T-helper 17 cell (primary cell): ENCODE measurements at places on chromosomes 4 and X.
A peak's percentile ranks its signal among the peaks of the same experiment; 100 is the strongest.

GRCh38 chrX:108664701-108665100, 71.7 kb downstream of the IRS4 start:
- DNase-seq, result no peak

- peak; percentile 17 for DNase-seq
Measured at GRCh38 chr4:110197529-110198042, 829 bp downstream of the ELOVL6 start.

DNA sequence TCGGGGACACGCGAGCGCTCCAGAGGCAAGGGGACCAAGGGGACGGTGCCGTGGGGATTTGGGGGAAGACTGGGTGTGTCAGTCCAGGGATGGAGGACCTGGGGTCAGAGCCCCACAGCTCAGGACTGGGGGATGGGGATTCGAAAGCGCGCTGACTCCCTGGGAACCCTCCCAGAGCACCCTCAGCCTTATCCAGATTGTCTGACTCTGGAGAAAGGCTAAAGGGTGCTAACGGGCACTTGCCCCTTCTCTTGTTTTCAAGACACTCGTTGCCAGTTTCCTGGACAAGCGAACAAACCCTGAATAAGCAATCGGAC, 1.1 kb downstream of the DOCK11 start:
- no peak for DNase-seq

DNA sequence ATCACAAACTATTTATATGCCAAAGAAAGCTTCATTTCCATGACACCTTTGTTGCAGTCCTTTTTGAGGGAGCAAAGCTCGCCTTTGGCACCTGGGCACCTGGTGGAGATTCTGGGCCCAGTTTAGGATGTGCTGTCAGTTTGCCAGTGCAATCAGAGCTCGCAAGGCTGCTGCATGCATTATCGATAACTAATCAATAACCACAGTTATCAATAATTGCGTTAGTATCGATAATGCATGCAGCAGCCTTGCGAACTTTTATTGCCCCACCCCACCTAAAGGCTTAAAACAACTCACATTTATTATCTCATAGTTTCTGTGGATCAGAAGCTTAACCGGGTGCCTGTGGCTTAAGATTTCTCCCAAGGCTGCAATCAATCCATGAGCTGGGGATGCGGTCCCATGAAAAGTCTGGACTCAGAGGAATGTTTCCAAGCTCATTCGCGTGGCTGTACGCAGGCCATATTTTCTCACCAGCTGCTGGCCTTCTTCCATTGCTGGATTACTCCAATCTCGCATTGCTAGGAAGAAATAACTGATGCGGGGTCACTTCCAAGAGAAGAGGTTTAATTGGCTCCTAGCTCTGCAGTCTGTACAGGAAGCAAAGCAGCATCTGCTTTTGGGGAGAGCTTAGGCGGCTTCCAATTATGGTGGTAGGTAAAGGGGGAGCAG, 6.2 kb upstream of the AFAP1 start:
- DNase-seq, result no peak

GRCh38 chr4:17092736-17093437, 194.4 kb upstream of the LDB2 start:
- no peak for DNase-seq

GRCh38 chrX:21658746-21659145, 616 bp upstream of the KLHL34 start:
- DNase-seq, result no peak

GRCh38 chr4:28432348-28433025, 1571.8 kb downstream of the STIM2 start:
- DNase-seq, result no peak

DNA sequence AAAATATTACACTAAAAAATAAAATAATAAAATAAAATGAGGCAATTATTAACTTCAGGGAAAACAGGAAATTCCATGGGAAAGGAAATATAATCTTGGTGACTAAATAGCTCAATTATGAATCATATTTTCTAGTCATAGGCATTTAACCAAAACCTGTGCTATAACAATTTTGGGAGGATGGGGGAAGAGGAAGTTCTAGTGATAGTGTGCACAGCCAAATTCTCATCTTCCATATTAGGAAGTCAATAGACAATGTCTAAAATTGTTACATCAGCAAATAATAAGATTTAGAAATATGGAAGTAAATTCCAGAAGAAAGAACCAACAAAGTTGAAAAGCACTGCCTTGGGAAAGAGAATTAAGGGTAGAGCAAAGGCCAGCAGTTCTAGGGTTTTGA, 2.8 kb downstream of the AWAT2 start:
- no peak for DNase-seq

- DNase-seq, result no peak
Measured at GRCh38 chr4:92234393-92235176, 69.2 kb upstream of the GRID2 start.

- no peak for DNase-seq
Measured at GRCh38 chr4:101790521-101791181, at the start of gene BANK1. Gene BANK1, plus strand, starts transcription at chr4:101790730. Its CDS starts 151 bp downstream, at chr4:101790881.

DNA sequence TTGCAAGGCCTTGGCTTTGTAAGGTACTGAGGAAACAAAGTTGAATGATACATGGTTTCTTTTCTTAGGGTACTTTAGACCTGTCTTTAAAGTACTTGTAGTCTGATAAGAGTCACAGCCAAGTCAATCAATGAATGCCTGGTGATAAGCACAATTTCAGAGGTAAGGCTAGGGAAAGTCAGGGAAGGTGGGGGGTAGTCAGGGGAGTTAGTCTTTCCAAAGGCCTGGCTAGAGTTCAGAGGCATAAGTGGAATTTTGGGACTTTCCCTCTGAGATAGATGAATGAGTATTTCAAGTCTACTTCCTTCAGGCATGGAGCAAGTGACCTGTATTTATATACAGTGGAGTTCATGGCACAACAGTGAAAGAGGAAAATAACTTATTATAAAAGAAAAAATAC, 78.3 kb downstream of the SLC4A4 start:
- no peak for DNase-seq

DNA sequence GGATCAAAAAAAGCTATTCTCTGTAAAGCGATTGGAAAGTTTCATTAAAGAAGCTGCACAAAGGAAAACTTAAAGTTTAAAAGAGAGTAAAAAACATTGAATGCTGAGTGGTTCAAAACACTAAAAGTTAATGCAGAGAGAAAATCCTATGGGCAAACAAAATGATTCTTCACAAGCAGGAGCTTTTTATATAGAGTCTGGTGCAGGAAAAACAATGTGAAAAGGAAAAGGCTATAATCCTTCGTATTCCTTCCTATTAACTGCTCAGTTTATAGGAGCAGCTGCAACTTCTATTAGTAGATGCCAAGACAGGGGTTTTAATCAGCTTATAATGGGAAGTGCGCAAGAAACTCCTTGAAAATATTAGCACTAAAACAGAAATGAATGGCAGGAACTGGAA, 100.7 kb downstream of the PDGFC start:
- DNase-seq, result no peak

GRCh38 chr4:24574236-24574635, 10.1 kb downstream of the DHX15 start:
- DNase-seq, result no peak

GRCh38 chrX:1231850-1232465, 19.5 kb upstream of the CRLF2 start:
- DNase-seq, result no peak

DNA sequence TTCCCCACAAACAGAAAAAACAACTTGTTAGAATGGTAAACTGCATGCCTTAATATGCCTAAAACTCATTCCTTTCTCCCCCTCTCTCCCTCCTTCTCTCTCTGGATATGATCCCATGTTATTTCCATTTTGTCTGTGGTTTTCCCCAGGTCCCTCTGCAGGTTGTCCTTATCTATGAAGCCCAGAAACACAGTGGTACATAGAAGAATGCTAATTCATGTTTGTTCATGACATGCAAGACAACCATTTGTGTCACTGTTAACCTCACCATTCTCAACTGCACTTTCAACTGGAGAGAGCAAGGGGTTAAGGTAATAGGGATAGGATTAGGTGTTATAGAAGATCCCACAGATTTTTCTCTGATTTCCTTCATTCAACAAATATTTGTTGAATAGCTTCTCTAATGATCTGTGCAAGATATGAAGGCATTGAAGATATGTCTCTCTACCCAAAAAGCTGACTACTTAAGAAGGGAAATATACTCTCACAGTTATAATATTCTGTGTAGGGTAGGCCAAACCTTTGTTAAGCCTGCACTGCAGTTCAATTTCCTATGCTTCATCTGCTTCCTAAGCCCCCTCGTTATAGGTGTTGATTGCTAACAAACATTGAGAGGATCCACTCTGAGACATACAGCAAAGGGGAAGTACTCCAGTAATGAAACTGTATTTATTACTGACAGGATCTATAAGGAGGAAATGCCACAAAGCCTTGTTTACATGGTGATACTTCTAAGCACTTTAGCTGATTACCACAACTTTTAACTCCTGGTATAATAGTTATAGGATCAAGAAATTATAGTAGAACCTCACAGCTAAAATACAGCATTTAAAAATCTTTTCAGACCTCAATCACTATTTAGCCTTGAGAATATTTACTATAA, 96.1 kb downstream of the FRYL start:
- DNase-seq, result no peak

- no peak for DNase-seq
Measured at GRCh38 chr4:8385611-8386010, 54.9 kb downstream of the ACOX3 start.

GRCh38 chr4:72901553-72901952, 168.0 kb downstream of the COX18 start:
- no peak for DNase-seq

GRCh38 chrX:69388526-69388925, 115.6 kb upstream of the NALF2 start:
- no peak for DNase-seq

DNA sequence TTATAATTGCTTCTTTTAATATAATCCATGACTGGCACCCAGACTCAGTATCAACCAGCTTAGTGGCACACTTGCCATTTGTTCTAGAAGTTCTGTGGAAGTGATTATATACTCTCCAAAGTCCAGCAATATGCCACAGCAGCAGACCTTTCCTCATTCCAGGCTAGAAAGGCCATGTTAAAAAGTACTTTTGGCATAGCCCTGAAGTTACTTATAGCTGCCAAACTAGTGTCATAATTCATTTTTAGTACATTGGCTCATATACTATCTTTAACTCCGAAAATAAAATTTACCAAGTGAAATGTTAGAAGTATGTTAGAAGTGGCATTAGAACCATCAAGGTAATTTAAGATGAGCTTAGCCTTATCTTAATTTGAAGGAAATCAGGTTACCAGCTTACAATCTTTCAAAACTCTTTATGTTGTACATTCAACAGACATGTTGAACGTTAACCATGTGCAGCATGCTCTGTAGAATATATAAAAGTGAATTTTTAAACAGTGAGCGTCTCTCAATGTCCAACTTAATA, 714.2 kb upstream of the LCORL start:
- no peak for DNase-seq

DNA sequence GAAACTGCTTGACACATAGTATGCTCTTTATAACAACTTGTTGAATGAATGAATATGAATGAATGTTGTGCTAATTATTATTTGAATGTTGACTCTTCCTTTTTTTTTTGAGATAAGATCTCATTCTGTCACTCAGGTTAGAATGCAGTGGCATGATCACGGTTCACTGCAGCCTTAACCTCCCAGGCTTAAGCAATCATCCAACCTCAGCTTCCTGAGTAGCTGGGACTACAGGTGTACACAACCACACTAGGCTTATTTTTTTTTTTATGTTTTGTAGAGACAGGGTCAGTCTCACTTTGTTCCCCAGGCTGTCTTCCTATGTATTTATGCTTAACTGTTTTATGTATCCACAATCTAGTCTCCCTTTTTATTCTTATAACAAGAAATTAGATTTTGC, 114.7 kb upstream of the WDFY3 start:
- DNase-seq, result no peak

DNA sequence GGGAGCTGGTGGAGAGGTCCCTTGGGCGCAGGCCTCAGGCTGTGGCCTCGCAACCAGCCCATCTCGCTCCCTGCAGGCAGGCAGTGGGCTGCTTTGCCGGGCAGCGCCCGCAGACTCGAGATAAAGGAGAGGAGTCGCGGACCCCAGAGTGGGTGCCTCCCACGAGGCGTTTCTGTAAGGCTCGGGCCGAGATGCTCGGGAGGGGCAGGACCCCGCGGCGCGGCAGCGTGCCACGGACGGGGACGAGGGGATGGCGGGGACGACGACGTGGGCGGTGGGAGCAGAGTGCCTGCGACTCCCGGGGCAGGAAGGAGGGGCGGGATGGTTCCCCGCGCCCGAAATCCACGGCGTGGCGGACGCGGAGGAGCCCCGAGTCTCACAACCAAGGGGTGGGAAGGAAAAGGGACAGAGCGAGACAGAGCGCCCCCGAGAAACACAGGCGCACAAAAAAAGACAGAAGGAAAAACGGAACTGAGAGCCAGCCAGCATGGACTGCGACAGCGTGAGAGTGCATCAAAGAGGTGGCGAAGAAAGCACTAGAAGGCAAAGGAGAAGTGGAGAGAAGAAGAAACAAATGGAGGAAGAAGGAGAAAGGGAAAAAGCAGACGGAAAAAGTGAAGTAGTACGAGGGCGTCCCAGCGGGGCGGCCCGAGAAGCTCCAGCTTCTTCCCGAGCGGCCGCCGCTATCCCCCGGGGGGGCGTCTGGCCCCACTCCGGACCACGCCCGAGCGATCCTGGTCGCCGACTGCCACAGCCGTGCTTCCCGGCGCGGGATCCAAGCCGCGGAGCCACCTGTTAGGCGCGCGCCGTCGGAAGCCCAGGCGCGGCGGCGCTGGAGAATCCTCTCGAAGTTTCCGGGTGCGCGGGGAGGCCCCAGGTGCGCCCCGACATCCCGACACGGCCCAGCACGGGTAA, 1.5 kb downstream of the BEND4 start:
- no peak for DNase-seq

DNA sequence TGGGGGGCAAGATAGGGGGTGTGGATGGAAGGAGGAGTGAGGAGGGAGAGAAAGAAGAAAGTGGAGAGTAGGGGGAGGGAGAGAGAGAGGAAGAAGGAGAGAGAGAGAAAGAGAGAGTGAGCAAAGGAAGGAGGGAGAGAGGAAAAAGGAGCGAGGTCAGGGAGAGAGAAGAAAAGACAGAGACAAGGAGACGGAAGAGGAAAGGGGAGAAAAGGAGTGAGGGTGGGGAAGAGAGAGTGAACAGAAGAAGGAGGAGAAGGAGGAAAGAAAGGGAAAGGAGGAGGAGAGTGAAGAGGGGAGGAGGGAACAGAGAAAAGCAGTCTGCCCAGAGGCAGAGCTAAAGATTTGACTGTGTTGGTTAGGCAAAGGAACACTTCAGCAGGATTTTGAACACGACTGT, 181.6 kb downstream of the MID1IP1 start:
- no peak for DNase-seq

DNA sequence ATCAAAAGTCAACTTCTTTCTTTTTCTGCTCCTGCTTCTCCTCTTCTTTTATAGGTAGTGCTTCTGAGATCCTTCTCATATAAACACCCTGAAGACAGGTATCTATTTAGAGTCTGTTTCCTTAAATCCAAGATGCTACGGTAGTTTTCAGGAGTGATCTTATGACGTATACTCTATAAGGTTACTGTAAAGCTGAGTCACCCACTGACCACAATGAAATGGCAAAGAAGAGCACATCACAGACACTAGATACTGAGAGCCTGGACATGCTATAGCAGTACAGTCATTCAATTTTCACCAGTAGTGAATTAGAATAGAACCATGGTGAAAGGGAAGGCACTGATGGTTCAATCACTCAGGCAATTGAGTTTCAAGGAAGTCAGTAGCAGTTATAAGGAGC, 412.5 kb downstream of the ADAM29 start:
- no peak for DNase-seq

GRCh38 chrX:100645106-100645505, 1.1 kb downstream of the SRPX2 start:
- no peak for DNase-seq
